Activated T-helper 17 cell treated with anti-CD3 and anti-CD28 coated beads, Interleukin-2, amount 50 U/mL, for 72 hours (primary cell): ENCODE measurements at places on chromosomes 1 and 21. TPM values are rescaled to one million over a fixed set of nuclear protein-coding genes. Genes with fewer than 3 reads are reported as not detected.
A peak's percentile ranks its signal among the peaks of the same experiment; 100 is the strongest.

DNA sequence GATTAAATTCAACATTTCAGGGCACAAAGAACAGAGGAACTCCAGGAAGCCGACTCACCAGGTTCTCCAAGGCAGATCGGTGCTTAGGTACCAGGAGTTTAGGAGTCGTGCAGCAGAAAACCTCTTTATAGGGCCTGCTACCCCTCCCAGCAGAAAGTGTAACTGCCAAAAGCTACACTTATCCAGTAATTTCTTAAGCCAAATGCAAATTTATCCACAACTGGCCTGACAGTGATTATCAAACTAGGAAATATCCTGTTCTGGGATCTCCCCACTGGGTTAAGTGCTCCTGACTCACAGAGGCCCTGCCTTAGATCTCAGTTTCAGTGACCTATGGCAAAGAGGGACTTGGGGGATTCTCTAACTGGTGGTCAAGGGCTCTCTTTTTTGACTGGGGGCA lies at the start of gene SPRR2F:
SPRR2F (minus strand) TSS at position 101 of the 400 bp plus-strand sequence. CDS start 783 bp downstream, outside the sequence.
- ATAC-seq, result no peak

DNA sequence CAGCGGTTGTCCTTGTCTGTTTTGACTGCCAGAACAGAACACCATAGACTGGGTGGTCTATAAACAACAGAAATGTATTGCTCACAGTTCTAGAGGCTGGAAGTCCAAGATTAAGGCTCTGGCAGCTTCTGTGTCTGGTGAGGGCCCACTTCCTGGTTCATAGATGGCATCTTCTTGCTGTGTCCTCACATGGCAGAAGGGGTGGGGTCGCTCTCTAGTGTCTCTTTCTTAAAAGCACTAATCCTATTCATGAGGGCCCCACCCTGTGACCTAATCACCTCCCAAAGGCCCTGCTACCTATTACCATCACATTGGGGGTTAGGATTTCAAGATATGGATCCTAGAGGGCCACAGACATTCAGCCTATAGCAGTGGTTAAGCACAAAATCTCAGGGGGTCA lies 304.4 kb downstream of the NFIA start:
- ATAC-seq, result no peak

DNA sequence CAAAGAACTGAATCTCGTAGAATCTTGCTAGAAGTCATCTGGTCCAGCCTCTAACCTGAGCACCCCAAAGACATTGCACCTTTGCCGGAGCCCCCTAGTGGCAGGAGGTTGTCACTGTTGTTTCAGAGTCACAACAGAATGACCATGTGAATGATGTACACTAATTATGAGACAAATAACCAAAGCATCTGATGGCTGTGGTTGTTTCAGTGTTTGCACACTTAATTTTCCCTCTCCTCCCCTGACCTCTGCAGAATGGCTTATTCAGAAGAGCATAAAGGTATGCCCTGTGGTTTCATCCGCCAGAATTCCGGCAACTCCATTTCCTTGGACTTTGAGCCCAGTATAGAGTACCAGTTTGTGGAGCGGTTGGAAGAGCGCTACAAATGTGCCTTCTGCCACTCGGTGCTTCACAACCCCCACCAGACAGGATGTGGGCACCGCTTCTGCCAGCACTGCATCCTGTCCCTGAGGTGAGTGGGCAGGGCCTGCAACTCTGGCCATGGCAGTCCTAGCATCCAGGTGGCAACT lies 26.4 kb downstream of the TRAF5 start:
- ATAC-seq, result peak; percentile 78

DNA sequence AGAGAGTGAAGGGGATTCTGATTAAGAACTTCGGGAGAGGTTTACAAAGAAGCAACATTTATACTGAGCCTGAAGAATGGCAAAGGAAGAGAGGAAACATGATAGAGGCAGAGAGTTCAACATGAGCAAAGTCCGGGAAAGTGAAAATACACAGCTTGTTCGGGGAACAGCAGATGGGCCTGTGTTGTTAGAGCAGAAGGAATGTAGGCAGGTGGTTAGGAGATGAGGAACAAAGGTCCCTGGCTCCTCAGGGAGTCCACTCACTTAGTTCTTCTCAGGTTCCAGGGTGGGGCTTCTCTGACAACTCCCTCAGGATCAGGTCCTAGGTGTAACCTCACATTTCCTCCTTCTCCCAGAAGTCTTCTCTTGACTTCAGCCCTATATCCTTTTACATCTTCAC lies 5.1 kb upstream of the ZNF326 start:
- no peak for ATAC-seq

Gene KRTAP21-2
- not detected for total RNA-seq

DNA sequence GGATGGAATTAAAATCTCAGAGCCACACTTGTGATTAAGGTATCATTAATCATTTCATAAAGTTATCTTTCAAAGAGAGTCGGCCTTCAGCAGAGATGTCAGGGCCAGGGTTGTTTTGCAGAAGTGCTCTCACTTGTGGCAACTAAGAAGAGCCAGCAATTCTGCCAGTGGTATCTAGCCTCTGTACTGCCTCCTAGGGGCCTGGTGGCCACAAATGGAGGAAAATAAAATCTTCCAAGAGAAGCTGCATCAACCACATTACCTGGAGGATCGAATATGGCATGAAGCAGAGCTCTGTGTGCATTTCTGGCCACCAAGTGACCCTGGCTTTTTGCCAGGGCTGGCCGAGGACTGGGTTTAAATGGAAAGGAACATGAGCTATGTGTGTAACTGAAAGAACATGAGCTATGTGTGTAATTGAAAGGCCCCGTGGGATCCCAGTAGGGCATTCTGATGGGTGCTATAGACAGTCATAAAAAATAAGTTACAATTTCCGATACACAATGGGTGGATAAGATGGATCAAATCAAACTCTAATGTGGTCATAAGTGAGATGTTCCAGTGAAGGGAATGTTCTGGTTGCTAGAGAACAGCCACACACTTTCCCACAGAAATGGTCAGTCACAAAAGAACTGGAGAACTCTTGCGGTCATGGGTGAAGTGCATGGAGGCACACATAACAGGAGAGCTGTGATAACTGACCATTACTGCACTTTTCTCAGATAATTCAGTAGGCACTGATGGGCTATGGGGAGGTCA lies 335.8 kb downstream of the CAMTA1 start:
- ATAC-seq, result no peak

- no peak for ATAC-seq
These were observed 19.7 kb downstream of the STUM start for GRCh38 chr1:226568077-226568831.

- no peak for ATAC-seq
These were observed 93.8 kb downstream of the EPHB2 start for GRCh38 chr1:22804406-22804805.

Gene TRIM46
- total RNA-seq, result 10.6 TPM

Gene TMPRSS15
- not detected for total RNA-seq

Gene AIM2
- 123 TPM for total RNA-seq

- ATAC-seq, result no peak
These were observed 55.5 kb downstream of the TGFBR3 start for GRCh38 chr1:91830242-91831131.
